Uterus (tissue), 4 donors: ENCODE measurements at places on chromosomes 5 and 9. TPM values are rescaled to one million over a fixed set of nuclear protein-coding genes. Genes with fewer than 3 reads are reported as not detected.
A peak's percentile ranks its signal among the peaks of the same experiment; 100 is the strongest.

MARCOL gene
- not detected for total RNA-seq

SLC27A6 gene
- 2.1 TPM for total RNA-seq

CHMP5 gene
- 91.7 TPM for total RNA-seq

SHLD3 gene
- total RNA-seq = 3.8 TPM

PFN3 gene
- total RNA-seq = not detected

GRCh38 chr9:105188746-105189145 lies 55.7 kb upstream of the SLC44A1 start:
- H3K4me1 ChIP-seq = no peaks in the 10 kb centered on the region
- no peak overlapping the region for H3K27ac ChIP-seq
- DNase-seq = no peak
- H3K36me3 ChIP-seq = no peaks in the 10 kb centered on the region
- H3K4me3 ChIP-seq = no peak overlapping the region
- no peaks in the 10 kb centered on the region for H3K27me3 ChIP-seq

DNA sequence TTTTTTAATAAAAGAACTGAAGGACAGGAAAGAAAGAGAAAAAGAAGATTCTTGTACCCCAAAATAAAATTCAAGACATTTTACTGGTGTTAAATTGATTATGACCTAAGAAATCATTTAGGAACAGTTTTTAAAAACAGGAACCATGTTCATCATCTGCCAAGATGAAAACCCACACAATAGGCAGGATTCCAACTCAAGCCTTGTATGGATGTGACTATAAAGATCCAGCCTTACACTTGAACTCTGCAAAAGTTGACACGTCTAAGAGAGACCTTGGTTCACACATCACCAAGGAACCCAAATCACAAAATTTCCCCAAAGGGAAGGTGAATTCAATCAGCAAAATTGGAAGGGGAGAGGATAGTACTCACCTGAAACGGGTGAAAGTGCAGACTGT lies 82.6 kb downstream of the SMIM23 start:
- no peak overlapping the region for H3K27ac ChIP-seq
- H3K4me1 ChIP-seq = no peaks in the 10 kb centered on the region
- no peaks in the 10 kb centered on the region for H3K36me3 ChIP-seq
- no peak overlapping the region for H3K4me3 ChIP-seq
- H3K27me3 ChIP-seq = no peaks in the 10 kb centered on the region

DNA sequence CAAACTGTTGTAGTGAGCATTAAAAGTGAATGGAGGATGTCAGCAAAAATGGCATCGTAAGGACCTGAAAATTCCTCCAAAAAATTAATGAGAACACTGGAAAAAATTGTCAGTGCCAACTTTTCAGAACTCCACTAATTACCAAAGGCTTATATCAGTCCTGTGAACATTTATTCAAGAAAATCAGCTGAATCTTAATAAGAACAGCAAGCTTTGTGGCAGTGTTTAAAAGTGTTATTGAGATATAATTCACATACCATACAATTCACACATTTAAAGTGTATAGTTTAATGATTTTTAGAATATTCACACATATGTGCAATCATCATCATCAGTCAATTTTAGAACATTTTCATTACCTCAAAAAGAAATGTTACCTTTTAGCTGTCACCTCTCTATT lies 57.6 kb downstream of the G3BP1 start:
- no peak overlapping the region for H3K27ac ChIP-seq
- no peaks in the 10 kb centered on the region for H3K4me1 ChIP-seq
- DNase-seq = no peak
- H3K36me3 ChIP-seq = no peaks in the 10 kb centered on the region
- no peaks in the 10 kb centered on the region for H3K27me3 ChIP-seq

- no peak overlapping the region for H3K4me3 ChIP-seq
- H3K27me3 ChIP-seq = no peaks in the 10 kb centered on the region
- no peak for DNase-seq
- no peaks in the 10 kb centered on the region for H3K4me1 ChIP-seq
These were observed 76.3 kb upstream of the BARHL1 start for GRCh38 chr9:132505991-132506655.

DNA sequence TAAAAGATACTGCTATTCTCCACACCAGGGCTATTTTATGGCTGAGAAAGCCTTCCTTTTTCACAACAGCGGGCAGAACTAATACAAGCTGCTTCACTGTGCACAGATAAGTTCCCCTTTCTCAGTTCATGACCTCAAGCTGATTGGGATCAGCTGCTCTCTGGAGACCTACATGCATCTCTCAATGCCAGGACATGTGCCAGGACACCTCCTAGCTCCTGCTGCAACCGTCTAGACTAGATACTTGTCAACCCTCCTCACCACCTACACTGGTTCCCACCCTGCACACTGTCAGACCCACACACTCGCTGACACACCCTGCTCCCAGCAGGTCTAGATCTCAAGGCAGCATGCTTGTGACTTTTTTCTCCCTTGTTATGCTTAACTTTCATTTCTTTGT lies 39.8 kb downstream of the STARD4 start:
- H3K4me3 ChIP-seq = no peak overlapping the region
- no peaks in the 10 kb centered on the region for H3K27me3 ChIP-seq
- no peaks in the 10 kb centered on the region for H3K4me1 ChIP-seq
- H3K36me3 ChIP-seq = no peaks in the 10 kb centered on the region
- no peak for DNase-seq

GRCh38 chr9:32251539-32251938 lies 132.9 kb upstream of the ACO1 start:
- H3K27me3 ChIP-seq = no peaks in the 10 kb centered on the region
- DNase-seq = peak; percentile 25
- H3K4me1 ChIP-seq = no peaks in the 10 kb centered on the region
- H3K27ac ChIP-seq = no peak overlapping the region

DNA sequence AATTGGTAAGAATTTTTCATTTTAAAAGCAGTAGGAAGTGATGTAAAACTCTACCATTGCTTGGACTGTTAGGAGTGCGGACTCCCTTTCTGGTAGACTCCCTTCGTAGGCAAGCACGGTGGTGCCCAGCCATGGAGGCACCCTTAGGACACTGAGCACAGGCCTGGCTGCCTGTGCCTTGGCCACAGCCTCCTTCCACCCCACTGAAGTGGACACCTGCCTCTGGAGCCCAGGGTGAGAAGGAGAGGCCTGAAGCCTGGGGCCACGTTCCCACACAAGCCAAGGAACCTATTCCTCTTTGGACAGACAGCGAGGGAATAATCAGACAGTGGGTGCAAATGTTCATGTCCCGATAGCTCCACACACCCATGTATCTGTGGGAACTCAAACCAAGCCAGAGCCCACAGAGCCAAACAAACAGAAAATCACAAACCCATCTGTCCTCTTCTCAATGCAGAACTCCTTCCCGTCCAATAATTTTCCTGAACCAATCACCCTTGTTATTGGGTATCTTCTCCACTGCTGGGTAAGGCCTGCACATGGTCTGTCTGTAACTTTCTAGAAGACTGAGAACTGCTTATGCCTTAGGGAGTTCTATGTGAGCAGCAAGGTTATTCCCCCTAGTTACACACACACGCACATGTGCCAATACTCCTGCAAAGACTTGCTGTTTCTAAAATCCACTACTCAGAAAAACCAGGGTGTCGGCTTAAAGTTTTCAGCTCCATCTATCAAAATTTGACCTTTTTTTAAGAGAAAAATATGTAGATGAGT lies 45.2 kb downstream of the UBE2QL1 start:
- DNase-seq = no peak
- no peak overlapping the region for H3K4me3 ChIP-seq

DNA sequence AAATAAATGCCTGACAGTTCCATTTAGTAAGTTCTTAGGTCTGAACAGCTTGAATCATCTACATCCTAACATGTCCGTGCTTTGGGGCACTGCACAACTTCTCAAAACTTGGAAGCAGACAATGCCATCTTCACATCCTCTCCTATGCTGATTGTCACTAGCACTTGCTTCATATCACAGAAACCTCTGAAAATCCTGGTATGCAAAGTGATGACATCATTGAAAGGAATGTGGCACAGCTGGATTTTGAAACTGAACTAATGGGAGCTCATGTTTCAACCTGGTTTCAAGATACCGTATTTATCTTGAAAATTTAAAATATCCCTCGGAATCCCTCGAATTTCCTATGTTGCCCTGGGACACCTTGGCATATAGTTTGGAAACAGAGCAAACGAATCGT lies 490.2 kb upstream of the DAP start:
- H3K4me1 ChIP-seq = no peaks in the 10 kb centered on the region
- H3K36me3 ChIP-seq = no peaks in the 10 kb centered on the region
- H3K4me3 ChIP-seq = no peak overlapping the region
- no peak for DNase-seq

DNA sequence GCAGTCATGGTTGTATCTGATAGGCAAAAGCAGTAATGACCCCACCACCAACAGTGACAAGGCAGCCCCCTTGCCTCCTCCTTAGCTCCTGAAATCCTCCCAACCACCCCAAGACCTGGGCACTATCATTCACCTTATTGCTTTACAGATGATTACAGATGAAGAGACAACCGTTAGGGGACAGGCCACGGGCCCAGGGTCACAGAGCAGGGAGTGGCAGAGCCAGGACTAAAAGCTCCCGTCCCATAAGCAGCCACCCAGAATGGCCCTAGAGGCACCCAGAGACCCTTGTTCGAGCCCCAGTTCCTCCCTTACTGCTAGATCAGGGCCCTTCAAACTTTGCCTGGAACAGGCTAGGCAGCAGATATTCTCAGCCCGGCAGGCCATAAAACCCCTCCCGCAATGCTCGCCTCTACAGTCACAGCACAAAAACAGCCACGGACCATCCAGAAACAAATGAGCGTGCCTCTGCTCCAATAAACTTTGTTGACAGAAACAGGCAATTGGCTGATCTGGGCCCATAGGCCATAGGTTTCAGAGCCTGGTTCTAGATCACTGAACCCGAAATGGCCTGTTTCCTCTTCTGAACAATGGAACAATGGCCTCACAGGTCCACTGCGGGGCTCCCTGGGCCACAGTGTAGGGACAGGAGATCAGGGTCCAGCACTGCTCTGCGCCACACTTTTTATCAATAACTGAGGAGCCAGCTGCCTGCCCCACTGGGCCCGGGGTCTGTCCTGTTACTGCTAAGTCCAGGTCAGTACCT lies 67.0 kb downstream of the LRSAM1 start:
- peak overlapping the region; percentile 41 for H3K27ac ChIP-seq

DNA sequence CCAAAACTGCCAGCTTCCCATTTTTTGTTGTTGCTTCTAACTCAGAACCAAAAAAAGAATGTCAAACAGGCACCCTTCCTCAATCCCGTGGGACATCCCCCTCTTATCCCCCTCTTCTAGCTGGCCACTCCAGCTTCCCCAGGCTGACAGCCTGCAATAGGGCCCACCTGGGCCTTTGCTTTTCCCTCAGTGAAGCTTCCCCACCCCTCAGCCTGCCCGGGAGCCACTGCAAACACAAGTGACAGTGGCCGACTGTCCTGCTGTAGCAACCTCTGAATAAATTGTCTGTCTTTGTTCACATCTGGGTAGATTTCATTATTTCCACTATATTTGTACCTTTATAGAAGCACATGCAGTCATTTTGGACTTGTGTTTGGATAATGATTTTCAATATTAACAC lies 245.3 kb downstream of the GADD45G start:
- H3K36me3 ChIP-seq = no peaks in the 10 kb centered on the region
- no peaks in the 10 kb centered on the region for H3K27me3 ChIP-seq
- no peak overlapping the region for H3K27ac ChIP-seq

DNA sequence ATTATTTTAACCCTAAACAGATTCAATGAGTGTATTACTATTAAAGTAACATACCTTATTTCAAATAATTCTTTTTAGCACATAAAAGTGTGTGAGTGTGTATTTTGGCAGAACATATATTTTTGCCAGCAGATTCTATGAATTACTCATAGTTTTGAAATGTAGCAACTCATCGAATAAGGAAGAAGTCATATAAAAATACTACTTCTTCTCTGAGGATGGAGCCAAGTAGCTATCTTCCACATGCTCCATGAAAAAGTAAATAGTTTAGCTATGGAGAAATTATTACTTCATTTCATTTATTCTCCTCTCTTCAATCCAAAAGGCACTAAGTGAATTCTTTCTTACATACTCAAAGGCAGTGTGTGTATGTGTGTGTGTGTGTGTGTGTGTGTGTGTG lies 1090.4 kb upstream of the CDH6 start:
- no peaks in the 10 kb centered on the region for H3K36me3 ChIP-seq
- no peaks in the 10 kb centered on the region for H3K4me1 ChIP-seq
- no peak for DNase-seq
- no peak overlapping the region for H3K27ac ChIP-seq

- DNase-seq = no peak
- no peaks in the 10 kb centered on the region for H3K4me1 ChIP-seq
- H3K36me3 ChIP-seq = no peaks in the 10 kb centered on the region
- no peak overlapping the region for H3K4me3 ChIP-seq
- H3K27me3 ChIP-seq = no peaks in the 10 kb centered on the region
These were observed 103.3 kb downstream of the AUH start for GRCh38 chr9:91258451-91258850.

DNA sequence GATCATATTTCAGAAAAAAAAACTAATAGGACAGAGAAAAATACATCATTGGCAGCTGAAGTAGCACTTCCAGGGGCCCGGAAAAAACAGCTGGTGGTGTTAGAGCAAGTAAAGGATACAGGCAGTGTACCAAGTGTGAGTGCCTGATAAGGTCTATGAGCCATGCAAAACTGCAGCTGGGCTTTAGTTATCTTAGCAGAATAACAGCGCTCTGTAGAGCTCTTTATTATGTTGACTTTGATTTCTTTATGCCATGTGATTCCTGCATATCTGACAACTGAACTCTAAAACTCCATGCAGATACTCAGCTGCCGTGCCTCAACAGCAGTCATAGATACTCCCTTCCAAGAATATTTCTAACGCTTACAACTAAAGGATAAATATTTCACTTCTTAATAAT lies 119.5 kb downstream of the CAAP1 start:
- no peak overlapping the region for H3K4me3 ChIP-seq
- H3K27ac ChIP-seq = no peak overlapping the region
- DNase-seq = no peak
- H3K4me1 ChIP-seq = no peaks in the 10 kb centered on the region

GRCh38 chr5:31717561-31717960 lies 78.6 kb downstream of the PDZD2 start:
- H3K36me3 ChIP-seq = no peaks in the 10 kb centered on the region
- no peaks in the 10 kb centered on the region for H3K27me3 ChIP-seq
- H3K27ac ChIP-seq = no peak overlapping the region
- no peak for DNase-seq
- no peaks in the 10 kb centered on the region for H3K4me1 ChIP-seq
